HT1080 (cell line): ENCODE measurements at places on chromosomes 4 and X. TPM values are rescaled to one million over a fixed set of nuclear protein-coding genes. Genes with fewer than 3 reads are reported as not detected.

Gene PDZD11
- total RNA-seq, result 59.2 and 68.4 TPM in 2 replicates

Gene SLC4A4
- 0.33 and 0.72 TPM in 2 replicates for total RNA-seq

DNA sequence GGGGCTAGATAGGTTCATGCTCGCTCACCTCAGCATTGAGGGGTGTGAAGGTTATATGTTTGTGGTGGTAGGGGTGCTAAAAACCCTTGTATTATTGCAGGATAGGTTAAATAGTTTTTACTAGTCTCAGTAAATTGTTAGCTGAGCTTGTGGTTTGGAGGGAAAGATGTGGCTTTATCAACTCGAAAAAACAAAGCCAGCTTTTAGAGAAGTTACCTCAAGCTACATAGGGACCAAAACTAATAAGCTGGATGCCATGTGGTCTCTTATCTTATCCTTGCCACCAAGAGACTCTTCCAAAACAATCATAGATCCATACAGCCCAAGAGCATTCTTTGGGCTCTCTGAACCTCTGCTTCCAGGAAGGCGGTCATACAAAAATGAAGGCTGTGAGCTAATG is 29.2 kb downstream of the MSN start:
- no peak for DNase-seq

Gene XPNPEP2
- not detected in 2 replicates for total RNA-seq

- DNase-seq, result no peak
Measured at GRCh38 chr4:19152264-19152663, 1099.4 kb upstream of the SLIT2 start.

DNA sequence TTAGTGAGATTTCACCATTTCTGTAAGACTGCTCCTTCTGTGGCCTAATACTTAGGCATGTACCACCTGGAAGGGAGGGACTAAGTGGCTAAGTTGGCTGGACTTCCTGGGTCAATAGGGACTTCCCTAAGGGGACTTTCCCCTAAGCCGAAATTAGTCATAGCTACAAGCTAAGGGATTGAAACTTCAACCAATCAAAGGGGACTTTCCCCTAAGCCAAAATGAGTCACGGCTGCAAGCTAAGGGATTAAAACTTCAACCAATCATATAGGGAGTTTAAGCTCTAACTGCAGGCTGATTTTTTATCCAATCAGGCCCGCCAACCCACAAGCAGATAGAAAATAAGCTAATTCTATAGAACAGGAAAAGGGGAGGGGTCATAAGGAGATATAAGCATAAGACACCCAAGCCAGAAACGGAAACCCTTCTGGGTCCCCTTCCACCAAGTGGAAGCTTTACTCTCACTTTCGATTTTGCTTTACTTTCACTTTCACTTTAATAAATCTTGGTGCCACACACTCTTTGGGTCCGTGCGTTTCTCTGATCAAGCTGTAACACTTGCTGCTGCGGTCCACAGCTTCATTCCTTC is 382.8 kb downstream of the KLHL4 start:
- DNase-seq, result peak; percentile 69

- DNase-seq, result no peak
Measured at GRCh38 chr4:144267084-144267483, 126.6 kb upstream of the GYPA start.

Gene ZBTB49
- 4.7 and 6.8 TPM in 2 replicates for total RNA-seq

GRCh38 chrX:12611471-12611870 is 179.7 kb upstream of the PRPS2 start:
- DNase-seq, result no peak
